H54 (cell line): ENCODE measurements at places on chromosomes 4 and X.
A peak's percentile ranks its signal among the peaks of the same experiment; 100 is the strongest.

GRCh38 chrX:123447506-123447905 is 263.4 kb downstream of the GRIA3 start:
- DNase-seq, result no peak

DNA sequence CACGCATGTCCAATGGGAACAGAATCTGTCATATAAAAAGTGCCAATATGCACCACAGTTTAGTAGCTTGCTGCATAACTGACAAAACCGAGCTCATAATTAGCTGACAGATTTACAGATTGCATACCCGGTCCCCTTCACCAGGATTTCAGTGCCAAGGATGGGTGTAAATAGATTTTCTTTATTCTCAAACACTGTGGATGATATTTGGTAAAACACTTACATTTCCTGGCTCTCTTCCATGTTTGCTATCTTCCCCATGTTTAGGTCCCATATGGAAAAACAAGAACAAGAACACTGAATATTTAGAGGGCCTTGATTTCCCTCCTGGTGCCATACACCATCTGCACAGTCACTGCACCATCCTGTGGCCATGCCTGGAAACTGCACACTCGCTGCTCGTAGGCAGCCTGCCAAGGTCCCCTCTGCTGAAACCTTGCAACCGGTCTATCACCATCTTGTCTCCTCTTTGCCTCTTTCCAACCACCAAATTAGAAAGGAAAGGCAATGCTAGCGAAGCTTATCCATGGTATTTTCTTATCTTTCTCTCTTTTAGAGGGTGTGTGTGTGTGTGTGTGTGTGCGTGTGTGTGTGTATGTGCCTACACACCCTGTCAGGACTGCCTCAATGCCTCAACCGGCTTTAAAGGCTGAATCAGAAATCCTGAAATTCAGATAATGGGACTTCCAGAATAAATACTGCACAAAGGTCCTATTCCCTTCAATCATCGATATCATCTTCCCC is 124.2 kb upstream of the MBNL3 start:
- no peak for DNase-seq

DNA sequence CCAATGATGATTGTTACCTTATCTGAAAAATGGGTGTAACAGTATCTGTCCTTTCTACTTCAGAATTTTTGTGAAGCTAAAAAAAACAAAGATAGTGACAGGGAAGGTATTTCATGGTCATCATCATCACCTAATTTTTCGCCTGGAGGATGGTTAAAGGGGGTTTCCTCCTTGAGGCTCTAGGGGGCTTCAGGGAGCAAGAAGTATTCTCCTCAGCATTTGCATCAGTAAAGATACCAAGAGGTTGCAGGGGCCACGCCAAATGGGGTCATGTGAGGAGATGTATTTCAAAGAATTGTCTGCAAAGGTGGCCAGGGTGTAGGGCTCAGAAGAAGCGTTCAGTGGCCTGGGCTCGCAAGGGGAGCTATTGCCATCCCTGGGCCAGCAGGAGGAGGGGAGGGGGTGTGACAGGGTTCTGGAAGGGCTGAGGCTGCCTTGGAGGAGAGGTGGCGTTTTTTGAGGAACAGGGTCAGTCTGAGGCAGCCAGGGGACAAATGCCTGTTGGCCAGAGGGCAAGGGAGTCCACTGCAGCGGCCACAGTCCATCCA is 7.3 kb upstream of the NSG1 start:
- no peak for DNase-seq

GRCh38 chr4:176262243-176262642 is 6.8 kb downstream of the ASB5 start:
- no peak for DNase-seq

DNA sequence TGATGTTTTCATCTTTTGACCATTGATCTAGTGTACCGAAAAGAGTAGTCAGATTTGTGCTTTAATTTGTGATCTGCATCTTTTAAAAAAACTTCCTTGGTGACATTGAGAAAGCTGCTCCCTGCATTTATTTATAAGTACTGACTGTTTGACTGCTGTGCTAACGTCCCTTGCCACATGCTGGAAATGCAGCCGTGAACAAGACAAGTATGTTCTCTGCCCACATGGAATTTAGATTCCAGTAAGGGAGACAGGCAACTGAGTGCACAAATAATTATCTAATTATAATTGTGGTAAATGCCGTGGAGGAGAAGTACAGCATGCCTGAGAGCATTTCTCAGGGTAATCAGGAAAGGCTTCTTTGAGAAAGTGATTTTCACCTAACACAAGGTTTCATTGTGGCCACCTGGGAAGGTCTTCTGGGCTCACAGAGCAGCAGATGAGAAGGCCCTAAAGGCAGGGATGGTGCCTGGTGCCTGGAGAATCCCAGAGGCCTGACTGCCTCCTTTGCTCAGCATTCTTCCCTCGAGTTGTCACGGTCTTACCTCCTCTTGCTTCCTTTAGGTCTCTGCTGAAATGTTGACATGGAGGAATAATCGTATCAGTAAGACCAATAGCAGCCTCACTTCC is 55.8 kb downstream of the PTTG2 start:
- DNase-seq, result no peak

DNA sequence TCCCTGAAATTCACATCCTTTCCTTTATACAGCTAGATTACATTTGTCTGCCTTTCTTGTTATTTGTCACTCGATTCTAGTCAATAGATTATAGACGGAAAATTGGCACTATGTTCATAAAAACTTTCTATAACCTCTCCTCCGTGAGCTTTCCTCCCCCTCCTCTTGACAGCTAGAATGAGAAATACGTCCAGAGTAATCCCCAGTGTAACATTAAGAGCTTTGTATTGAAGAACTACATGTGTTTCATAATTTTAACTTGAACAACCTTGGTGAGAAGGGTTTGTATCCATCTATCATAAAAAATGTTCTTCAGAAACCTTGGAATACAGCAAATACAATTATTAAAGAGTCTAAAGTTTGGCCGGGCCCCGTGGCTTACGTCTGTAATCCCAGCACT is 1707.4 kb downstream of the PCDH7 start:
- DNase-seq, result no peak

DNA sequence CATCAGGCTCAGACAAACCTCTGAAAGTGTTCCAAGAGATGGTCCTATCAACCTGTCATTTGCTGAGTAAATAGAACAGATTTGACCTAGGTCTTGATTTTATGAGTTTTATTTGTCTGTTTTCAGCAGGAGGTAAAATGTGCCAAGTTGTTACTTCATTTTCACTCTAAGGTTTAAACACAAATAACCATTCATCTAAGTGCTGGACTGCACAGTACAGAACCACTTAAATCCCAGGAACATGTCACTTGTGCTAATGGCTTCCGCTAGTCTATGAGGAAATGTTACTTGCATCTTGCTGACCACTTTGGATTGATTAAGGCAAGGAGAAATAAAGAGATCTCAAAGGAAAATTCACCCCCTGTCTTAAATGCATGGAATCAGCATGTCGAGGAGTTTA is 660.7 kb downstream of the SMARCA1 start:
- no peak for DNase-seq

DNA sequence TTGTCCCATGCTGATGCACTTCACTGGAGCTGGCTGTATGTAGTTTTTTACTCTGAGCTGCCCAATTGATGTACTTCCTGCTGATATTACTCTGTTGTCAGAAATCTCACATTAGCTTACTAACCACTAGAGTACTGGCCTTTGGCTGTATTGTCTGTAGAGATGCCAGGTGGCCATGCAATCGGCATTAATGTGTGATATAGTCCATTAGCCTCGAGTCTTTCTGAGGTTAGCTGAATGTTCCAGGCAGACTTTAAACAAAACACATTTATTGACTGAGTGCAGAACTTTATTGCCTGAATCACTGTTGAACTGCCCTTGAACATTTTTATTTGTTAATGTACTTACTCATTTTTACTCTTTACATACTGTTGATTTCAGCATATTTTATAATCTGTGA is 335.2 kb downstream of the PCDH10 start:
- DNase-seq, result no peak

GRCh38 chrX:135112096-135112729 is 8.1 kb downstream of the ETDB start:
- DNase-seq, result no peak

GRCh38 chr4:124459941-124460310 is 252.6 kb downstream of the ANKRD50 start:
- DNase-seq, result no peak

DNA sequence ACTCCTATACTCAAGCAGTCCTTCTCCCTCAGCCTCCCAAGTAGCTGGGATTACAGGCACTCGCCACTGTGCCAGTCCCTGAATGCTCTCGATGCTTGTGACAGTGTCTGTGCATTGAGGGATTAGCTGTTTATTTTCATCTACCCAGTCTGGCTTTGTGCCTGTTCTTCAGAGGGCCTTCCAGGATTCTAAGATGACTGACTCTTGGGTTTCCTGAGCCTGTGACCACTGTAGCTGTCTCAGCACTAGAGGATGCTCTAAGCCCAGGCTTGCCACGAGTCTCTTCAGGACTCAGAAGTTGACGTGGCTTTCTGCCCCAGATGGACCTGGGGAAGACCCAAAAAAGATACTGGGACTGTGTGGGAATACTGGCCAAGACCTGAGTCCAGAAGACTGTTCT is 201.4 kb downstream of the ARHGAP10 start:
- DNase-seq, result no peak

DNA sequence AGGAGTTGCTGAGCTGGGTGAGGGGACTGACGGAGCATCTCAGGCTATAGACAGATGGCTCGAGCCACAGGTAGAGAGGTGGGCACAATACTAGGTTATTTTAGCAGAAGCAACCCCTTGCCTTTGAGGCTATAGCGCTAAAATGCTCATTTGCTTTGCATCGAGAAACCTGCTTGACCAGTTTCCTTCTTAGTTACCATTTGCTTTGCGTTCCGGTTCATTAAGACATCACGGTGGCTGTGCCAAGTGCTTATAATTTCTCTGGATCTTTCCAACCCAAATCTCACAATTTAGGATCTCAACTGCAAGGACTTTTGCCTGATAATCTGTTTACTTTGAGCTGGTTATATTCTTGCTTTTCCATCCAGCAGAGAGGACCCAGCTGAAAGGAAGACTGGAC is 40.8 kb downstream of the DLG3 start:
- no peak for DNase-seq

DNA sequence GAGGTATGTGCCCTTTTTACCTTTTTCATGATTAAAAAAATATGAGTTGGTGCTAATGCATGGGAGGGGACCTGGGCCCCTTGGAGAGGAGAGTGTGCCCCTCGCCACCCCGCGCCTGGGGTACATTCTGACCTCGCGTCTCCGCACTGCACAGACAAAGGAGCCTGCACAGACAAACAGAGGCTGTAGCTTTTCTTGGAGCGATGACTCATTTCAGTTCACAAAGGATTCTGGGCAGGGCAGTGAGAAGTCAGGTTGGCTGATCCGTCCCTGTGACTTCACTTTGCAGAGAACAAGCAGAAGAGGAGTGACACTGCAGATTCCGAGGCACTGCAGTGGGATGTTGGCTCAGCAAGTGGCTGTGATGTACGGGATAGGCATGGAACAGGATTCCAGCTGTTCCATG is 82.9 kb downstream of the STOX2 start:
- peak; percentile 52 for DNase-seq

DNA sequence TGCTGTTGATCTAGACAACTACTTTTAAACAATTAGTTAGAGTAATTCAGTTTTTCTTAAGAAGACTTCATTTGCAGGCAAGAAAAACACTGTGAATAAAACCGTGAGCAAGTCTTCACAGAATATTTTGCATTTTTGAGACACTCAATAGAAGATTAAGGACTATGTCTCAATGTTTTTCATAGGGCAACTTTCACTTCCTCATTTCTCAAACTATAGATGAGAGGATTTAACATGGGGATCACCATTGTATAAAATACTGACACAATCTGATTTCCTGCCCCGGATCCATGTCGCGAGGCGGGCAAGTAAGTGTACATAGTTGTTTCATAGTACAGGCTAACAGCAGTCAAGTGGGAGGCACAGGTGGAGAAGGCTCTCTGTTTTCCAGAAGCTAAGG is 108.8 kb upstream of the IGSF1 start:
- no peak for DNase-seq

DNA sequence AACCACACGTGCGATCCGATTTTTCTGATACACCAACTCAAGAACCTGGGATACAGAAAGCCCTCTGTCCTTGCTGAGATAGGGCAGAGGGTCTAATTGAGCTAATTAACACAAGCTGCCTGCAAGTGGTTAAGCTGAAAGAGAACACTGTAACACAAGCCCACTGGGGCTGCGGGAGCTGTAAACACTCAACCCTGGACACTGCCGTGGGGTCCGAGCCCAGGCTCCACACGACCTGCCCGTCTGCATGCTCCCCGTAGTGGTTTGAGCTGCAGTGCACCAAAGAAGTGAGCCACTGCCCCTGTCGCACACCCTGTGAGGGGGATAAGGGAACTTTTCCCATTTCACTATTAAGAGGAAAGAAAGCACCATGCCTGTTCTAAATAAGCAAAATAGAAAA is 54.6 kb downstream of the SPANXN3 start:
- no peak for DNase-seq

DNA sequence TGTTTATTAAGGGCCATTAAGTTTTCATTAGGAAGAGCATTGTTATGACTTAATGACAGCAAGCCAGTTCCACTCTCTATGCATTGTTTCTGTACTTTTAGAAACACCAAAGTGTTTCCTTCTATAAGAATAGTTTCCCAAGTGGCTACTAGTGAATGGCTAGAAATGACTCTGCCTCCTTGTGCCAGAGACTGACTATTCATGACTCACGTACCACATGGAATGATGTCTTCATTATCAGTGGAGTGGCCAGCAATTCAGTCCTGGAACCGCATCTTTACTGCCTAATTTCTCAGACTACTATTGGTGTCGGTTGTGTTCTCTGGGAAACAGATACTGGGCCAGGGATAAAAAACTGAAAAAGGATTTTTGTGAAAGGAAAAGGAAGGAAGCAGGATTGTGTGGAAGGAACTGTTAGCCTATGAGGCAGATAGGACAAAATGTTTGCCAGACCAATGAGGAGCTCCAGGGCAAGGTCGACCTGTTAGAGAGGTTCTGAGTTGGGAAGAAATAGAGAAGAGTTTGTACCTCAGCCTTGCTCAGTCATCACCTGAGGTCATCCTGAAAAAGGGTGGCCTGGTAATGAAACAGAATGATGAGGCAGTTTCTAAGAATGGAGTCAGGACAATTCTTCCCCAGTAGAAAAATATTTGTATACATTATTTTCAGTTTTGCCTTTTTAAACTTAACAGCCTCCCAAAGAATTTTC is 218.6 kb downstream of the SPCS3 start:
- peak; percentile 8 for DNase-seq

GRCh38 chr4:4888695-4889094 is 29.2 kb downstream of the MSX1 start:
- no peak for DNase-seq

DNA sequence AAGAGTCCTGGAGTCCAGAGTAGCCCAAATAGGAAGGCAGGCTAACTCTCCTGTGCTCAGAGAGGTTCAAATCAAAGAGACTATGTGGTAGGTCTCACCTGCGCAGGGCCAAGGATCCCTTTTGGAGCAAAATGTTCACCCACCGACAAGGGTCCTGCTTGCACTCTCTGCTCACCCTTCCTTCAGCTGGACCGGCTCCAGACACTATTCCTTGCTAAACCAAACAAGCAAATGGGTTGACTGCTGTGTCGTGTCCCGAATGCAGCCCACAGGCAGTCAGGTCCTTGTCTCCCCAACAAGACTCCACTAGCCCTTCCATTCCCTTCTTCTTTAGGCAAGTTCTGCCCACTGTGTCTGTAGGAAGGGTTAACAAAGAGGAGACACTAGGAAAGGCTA is 760 bp downstream of the TRMT2B start:
- DNase-seq, result no peak

GRCh38 chr4:185066179-185066578 is 47.9 kb downstream of the HELT start:
- no peak for DNase-seq

- no peak for DNase-seq
Observed at GRCh38 chrX:107715331-107716117, 60.1 kb downstream of the TSC22D3 start.

- no peak for DNase-seq
Observed at GRCh38 chrX:476724-477075, 90.0 kb upstream of the PPP2R3B start.

- DNase-seq, result no peak
Observed at GRCh38 chr4:68575081-68575480, 1.0 kb downstream of the UGT2B17 start.
